Fibroblast of skin of abdomen (primary cell): ENCODE measurements at places on chromosomes 12 and 14.

DNA sequence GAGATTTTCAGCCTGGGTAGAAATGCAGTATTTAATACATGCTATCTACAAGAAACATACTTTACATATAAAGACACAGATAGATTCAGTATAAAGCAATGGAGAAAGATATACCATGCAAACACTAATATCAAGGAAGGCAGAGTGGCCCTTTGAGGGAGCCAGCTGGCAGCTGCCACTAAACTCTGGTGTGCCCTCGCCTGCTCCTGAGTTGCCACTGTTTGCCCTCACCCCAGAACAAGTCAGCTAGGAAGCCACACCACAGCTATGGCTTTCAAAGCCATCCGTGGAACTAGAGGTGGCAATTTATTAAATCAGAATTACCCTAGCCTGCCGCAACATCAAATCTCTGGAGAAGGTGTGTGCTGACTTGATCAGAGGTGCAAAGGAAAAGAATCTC lies 18.3 kb downstream of the PXN start:
- no peak for DNase-seq

DNA sequence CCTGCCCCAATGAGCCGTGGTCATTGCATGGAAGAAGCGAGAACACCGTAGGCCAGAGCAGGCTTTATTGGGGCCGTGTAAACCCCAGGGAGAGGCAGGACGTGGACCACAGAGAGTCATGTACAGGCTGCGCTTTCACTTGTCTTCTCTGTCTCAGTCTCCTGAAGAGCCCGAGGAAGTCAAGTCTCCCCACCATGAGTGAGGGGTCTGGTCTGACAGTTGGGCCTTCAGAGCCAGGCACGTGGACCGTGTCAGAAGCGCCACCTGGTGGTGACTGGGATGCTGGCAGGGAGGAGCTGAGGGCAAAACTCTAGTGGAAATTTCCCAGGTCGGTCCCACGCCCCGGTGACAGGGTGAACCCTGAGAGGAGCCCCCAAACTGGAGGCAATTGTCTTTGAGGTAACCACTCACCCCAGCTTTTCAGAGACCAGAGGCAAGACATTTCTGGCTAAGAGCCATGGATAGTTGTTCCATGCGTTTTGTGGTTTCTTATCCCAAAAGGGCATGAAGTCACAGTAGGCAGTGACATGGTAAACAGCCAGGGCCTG lies 17.4 kb downstream of the RPS6KL1 start:
- peak; percentile 56 for DNase-seq

DNA sequence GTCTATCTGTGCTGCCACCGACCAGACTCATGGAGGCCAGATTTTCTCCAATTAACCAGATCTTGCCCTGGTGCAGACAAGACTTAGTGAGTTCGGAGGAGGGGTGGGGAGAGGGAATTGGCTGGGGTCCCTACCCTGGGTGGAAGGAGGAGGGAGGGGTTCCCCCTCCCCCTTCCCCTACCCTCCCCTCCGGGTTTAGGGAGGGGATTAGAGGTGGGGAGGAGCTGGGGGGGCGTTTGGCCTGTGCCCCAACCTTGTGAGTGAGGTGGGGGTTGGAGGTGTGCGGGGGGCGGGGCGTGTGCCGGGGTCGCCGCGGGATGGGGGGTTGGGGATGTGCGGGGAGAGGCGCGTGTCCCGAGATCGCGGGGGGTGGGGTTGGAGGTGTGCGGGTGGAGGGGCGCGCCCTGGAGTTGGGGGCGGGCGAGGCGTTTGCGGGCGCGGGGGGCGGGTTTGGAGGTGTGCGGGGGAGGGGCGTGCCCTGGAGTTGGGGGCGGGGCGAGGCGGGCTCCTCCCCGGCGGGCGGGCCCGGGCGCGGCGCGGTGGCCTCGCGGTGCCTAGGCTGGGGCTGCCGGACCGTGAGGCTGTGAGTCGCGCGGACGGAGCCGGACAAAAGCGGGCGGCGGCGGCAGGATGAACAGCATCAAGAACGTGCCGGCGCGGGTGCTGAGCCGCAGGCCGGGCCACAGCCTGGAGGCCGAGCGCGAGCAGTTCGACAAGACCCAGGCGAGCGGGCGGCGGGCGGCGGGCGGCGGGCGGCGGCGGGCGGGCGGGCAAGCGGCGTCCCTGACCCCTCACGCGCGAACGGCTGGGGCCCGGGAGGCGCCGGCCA lies at the start of gene HIP1R:
HIP1R (plus strand) TSS at position 537 of the 829 bp plus-strand sequence; CDS start at position 631, 94 bp downstream.
- DNase-seq = no peak

DNA sequence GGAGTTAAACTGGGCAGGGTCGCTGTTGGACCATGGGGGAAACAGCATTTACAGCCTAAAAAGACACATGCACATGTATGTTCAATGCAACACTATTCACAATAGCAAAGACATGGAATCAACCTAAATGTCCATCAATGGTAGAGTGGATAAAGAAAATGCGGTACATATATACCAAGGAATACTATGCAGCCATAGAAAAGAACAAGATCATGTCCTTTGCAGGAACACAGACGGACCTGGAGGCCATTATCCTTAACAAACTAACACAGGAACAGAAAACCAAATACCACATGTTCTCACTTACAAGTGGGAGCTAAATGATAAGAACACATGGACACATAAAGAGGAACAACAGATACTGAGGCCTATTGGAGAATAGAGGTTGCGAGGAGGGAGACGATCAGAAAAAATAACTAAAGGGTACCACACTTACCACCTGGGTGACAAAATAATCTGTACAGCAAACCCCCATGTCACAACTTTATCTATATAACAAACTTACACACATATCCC lies 25.0 kb upstream of the SRP54 start:
- no peak for DNase-seq

GRCh38 chr14:53048631-53049030 lies 97.8 kb upstream of the FERMT2 start:
- DNase-seq = peak; percentile 43
